ENCODE measurements at places on chromosomes 12 and 14.

DNA sequence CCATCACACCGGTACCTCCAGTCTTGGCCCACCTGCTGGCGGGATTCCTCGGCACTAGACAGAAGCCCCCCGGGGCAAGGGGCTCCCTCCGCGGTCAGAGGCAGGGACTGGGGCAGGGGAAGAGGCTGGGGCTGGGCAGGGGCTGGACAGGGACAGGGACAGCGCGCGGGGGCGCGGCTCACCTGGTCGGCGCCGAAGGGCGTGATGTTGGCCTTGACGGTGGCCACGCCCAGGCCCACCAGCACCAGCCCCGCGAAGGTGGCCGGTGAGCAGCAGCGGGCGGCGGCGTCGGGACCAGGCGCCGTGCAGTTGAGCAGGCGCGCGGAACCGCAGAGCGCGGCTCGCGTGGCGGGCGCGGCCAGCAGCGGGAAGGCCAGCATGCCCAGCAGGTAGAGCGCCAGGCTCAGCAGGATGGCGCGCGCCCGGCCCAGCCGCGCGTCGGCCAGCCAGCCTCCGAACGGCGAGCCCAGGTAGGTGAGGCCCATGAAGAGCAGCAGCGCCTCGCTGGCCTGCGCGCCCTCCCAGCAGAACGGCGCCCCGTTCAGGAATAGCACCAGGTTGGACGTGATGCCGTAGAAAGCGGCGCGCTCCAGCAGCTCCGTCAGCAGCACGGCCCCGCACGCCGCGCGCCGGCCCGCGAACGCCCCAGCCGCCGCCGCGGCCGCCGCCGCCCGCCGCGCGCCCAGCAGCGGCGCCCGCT is 392 bp downstream of the SLC15A4 start:
- DNase-seq = no peak

DNA sequence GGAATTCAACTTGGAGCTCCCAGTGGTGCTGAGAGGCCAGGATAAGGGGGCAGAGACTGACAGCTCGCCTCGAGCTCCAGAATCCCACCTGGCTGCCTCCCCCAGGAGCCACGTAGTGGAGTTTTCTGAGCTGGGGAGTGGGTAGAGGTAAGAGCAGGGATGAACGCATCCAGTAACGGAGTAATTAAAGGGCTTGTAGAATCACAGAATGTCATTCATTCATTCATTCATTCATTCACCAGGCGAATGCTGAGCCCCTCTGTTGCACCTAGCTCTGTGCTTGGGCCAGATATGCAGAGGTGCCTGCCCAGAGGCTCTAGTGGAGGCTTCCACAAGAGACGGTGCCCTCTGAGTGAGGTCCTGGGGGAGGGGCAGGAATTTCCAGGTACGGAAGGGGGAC is 8.1 kb downstream of the FAM181A start:
- no peak for DNase-seq

DNA sequence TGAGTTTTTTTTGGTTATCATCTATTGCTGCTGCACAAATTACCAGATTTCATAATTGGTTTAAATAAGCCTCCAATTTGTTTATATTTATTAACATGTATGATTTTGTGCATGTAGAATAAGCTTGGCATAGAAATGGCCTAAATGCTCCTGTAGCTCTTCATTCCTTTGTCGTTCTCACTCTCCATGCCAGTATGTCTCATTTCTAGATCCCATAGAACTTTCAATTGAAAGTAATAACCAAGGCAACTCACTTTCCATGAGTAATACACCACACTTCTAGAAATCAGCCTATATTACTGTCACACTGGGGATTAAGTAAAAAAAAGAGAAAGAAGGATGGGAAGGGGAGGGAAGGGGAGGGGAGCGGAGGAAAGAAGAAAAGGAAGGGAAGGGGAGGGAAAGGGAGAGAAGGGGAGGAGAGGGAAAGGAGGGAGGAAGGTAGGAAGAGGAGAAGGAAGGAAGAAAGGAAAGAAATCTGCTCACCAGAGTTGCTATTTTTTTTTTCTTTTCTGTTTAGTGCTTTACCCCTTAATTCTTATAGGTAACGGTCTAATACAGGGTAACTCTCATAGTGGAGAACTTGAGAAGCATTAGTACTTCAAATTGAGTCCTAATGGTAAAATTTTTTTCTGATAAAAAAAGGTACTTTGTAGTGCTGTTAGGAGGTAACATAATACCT is 45.6 kb downstream of the MDM2 start:
- no peak for DNase-seq

- no peak for DNase-seq
Observed at GRCh38 chr12:10697862-10698261, 24.0 kb upstream of the STYK1 start.

- DNase-seq = no peak
Observed at GRCh38 chr14:103057028-103057371, 349 bp downstream of the CDC42BPB start.

GRCh38 chr12:130832561-130833209 is 6.4 kb downstream of the STX2 start:
- DNase-seq = no peak

GRCh38 chr12:6644903-6645302 is 2.3 kb downstream of the ACRBP start:
- no peak for DNase-seq

GRCh38 chr12:42945927-42946326 is 356.4 kb upstream of the PRICKLE1 start:
- no peak for DNase-seq

DNA sequence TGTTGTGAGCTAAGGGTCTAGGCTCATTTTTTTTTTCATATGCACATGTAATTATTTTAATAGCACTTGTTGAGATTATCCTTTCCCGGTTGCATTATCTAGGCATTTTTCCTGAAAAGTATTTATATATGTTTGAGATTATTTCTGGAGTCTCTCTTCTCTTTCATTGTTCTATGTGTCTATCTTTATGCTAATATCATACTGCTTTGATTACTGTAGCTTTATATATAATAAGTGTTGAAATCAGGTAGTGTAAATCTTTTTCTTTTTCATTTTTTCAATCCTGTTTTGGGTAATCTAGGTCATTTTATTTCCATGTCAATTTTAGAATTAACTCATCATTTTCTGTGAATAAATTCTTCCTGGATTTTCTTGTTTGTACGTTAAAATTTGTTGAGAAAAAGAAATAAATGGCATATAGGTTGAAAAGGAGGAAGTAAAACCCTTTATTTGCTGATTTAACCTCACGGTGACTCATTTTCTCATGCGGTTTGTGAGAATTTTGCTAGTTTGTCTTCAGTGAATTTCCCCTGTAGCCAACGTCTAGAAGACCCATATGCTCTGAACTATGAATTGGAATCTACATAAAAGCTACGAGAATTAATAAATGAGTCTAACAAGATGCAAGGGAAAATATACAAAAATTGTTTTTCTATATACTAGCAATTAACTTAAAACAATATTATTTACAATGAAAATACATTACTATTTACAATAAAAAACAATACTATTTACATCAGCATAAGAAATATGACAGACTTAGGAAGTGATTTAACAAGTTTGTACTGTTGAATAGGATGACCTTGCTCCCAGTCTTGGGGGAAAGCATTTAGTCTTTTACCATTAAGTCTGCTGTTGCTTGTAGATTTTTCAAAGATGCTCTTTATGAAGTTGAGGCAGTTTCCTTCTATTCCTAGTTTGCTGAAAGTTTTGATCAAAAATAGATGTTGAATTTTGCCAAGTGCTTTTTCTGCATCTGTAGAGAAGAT is 105.0 kb downstream of the SNAPC1 start:
- no peak for DNase-seq

DNA sequence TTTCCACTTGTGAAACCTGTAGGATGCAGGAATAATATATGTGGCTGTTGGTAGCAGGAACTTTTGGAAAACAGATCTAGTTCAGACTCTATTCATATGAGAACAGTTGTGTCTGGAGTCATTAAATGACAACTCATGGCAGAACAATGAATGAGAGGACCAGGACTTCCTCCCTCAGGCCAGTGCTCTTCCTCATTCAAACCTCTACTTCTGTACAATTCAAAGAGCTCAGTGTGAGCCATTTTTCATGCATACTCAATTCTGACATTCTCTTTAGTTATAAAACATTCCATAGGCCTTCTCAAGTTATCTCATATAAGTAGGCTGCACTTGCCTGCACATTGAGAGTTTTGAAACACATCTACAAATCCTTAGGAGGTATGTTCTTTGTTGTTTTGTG is 1526.6 kb upstream of the FLRT2 start:
- no peak for DNase-seq

GRCh38 chr14:94638339-94638738 is 26.1 kb downstream of the SERPINA3 start:
- DNase-seq = no peak

- DNase-seq = no peak
Observed at GRCh38 chr14:77025744-77026165, 2.8 kb downstream of the IRF2BPL start.

GRCh38 chr12:2212537-2212936 is 159.8 kb downstream of the CACNA1C start:
- no peak for DNase-seq

DNA sequence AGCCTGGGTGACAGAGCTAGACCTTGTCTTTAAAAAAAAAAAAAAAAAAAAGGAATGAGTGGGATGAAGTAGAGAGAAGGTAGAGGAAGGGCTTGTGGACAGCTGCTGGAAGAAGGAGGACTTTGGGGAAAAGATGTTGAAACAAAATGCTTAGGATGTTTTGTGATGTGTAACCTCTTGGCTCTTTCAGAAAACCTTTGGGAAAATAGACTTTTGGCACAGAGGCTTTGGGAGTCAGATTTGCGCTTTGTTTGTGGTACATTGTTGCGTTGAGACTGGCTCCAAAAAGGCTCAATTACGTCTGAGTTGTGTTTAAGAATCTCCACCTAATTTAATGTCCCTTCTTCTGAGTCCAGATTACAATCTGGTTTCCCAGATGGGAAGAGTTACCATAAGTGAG is 32.9 kb upstream of the SPTLC2 start:
- no peak for DNase-seq

DNA sequence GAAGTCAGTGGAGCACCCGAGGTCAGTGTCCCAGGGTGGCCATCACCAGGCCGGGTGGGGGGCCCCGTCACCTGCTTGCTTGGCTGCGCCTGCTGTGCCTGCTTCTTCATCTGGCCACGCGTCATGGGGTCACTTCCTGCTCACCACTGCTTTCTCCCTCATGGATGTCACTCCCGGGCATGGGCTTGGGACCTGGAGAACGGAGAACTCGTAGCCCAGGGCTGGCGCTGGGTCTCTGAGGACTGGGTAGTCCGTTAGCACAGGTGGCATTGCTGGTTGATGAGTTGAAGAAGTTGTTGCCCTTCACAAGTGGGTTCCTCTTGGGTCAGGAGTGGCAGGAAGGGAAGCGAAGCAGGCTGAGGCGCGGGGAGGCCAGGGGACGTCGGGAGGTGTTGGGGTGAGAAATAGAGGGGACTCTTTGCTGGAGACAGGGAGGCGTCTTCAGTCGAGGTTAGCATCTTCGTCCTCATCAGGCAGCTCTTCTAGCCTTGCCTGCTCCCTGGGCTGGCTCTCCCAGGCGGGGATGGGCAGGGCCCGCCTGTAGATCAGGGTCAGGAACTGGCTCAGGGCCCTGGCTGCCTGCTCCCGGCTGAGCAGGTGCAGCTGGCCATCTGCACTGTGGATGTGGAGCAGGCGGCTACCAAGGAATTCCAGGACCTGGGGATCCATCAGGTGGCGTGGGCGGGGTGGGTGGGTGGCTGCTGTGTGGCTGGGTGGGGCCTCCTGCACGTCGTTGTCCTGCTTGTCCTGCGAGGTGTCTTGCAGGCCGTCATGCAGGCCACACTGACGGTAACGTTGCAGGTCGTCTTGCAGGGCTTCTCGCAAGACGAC is 23.0 kb downstream of the RTL1 start:
- no peak for DNase-seq

GRCh38 chr14:104144911-104145825 is 6.8 kb downstream of the KIF26A start:
- no peak for DNase-seq

DNA sequence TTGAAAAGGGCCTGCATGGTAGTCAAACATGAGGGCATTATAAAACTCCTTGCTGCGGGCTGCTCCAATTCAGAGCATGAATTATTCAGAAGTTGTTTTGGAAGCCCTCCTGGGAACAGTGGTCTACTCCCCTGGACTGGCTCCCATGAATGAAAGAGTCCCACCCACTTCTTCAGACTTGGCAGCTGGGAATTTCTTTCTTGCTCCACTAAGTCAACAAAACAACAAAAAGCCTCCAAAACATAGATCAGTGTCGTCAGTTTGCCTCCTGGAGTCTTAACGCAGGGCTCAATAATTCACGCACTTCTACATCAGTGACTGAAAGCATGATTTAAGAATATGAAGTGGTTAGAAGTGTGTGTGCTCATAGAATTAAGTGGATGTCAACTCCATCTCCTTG is 37.9 kb downstream of the AKAP6 start:
- no peak for DNase-seq

DNA sequence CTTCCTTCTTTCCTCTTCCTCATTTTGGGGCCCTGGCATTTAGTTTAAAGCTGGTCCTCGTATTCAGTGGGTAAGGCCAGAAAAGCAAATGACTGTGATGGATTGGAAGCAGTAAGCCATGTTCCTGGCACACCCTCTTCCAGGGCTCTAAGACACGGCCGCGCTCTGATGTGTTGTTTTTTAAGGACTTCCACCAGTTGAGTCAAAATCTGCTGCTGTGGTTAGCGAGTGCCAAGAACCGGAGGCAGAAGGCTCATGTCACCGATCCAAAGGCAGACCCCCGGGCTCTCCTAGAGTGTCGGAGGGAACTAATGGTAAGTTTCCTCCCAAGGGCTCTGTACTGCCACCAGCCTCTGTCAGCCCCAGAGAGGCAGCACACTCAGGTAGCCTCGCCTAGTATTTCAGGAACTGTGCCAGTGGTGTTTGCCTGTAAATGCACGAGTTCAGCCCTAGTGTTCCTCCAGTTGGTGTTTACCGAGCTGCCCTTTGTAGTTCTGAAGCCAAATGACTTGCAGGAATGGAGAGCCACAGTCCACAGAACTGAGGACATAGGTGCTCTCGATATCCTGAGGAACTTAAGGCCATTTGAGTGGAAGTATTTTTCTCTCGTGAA is 72.7 kb downstream of the ESR2 start:
- DNase-seq = no peak

- DNase-seq = no peak
Observed at GRCh38 chr12:67752226-67752732, 103.7 kb downstream of the DYRK2 start.

DNA sequence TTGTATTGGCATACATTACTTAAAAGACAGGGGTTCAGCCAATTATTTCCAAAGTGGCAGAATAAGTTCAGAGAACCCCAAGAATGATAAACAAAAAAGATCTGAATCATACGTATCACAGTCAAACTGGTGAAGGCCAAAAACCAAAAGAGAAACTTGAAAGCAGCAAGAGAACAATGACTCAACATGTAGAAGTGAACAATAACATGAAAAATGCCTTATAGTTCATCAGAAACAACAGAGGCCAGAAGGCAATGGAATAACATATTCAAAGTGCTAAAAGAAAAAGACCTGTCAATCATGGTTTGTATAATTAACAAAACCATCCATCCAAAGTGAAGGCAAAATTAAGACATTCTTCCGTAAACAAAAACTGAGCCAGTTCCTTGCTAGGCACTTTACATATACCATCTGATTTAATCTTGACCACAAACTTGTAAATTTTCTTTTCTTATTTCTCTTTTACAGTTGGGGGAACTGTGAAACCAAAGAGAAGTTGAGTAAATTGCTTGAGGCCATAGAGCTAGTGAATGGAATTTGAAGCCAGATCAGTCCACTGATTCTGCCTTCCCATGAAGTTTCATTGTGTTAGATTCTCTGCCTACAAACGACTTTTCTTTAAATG is 232.1 kb upstream of the SEL1L start:
- DNase-seq = no peak

- DNase-seq = no peak
Observed at GRCh38 chr14:73188501-73188911, 48.8 kb upstream of the PAPLN start.
